ENCODE measurements at places on chromosomes 2 and 18.

- no peak for DNase-seq
Measured at GRCh38 chr2:194725169-194725568, 931.9 kb upstream of the SLC39A10 start.

GRCh38 chr18:36328916-36329315 lies 31.4 kb downstream of the FHOD3 start:
- no peak for DNase-seq

- no peak for DNase-seq
Measured at GRCh38 chr18:3233433-3234168, 13.8 kb upstream of the MYOM1 start.

GRCh38 chr2:5983511-5984272 lies 291.5 kb downstream of the SOX11 start:
- no peak for DNase-seq

DNA sequence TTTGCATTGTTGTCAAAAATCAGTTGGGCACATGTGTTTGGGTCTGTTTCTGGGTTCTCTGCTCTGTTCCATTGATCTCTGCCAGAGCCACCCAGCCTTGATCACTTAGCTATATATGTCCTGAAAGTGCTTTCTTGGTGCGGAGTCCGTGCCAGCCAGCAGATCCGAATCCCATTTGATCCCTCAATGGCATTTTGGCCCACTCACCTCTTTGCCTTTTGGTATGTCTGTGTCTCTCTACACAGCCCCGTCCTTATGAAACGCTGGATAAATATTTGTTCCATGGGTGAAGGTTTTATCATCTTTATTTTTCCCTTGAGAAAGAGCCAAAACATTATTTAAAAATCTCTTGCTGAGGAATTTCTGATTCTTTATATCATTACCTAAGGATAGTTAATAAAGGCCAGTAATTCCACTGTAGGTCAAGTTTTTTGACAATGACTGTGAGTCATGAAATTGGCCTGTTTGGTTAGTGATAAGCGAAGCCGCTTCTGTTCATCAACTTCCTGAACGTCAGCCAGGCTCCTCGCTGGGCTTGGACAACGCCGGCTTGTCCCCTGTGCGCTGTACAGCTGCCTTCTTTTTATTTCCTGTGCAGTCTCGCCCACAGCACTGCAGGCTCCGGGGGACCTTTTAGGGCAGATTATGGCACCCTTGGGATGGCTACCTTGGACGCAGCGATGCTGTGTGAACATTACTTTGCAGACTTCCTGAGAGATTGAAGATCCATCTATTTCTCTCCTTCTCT lies 24.9 kb downstream of the MTCL1 start:
- peak; percentile 76 for DNase-seq

GRCh38 chr18:361100-361732 lies 93.4 kb upstream of the THOC1 start:
- no peak for DNase-seq

GRCh38 chr18:58222432-58223125 lies 178.6 kb downstream of the NEDD4L start:
- no peak for DNase-seq

Measured in amniotic epithelial cell (primary cell).